ENCODE measurements at places on chromosomes 2 and 18.

DNA sequence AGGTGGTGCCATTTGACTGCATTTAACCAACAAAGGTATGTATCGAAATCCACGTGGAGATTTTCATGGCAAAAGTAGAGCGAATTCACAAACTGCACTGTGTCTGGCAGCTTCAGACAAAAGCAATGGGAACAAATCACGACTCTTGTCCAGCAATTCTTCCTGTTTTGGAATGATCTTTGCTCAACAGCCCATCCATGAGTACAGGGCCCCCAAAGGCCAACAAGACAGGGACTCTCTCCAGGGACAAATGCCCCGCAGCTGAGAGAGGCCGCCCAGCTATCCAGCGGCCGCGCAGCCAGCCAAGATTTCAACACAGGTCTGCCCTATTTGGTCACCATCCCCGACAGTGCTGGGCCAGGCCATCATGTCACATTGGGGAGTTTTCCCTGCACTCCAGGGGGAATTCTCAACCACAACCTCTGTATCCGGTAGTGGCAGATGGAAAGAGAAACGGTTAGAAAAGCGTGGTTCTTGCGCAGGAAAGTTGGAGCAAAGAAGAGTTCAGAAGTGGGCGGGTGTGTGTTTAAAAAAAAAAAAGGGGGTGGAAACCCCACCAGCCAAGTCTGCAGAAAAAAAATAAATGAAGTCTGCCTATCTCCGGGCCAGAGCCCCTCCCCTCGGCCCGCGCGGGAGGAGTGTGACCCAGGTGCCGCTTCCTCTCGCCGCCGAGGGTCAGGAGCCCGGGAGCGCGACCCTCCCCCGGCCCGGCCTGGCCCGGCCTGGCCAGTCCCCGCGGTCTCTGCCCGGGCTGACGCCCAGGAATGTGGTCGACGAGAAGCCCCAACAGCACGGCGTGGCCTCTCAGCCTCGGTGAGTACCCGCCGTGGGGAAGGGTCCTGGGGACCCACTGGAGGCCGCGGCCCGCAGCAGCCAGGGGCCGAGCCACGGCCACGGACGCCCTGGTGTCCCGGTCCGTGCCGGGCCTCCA lies at the start of gene GYPC:
Gene GYPC, plus strand, starts transcription at position 659 of the 931 bp plus-strand sequence. Its CDS starts 106 bp downstream, at position 765.
- DNase-seq = peak; percentile 31

- peak; percentile 31 for DNase-seq
Observed at GRCh38 chr2:134692499-134692898, 26.3 kb downstream of the TMEM163 start.

GRCh38 chr18:26135548-26135947 lies 1.9 kb downstream of the PSMA8 start:
- no peak for DNase-seq

DNA sequence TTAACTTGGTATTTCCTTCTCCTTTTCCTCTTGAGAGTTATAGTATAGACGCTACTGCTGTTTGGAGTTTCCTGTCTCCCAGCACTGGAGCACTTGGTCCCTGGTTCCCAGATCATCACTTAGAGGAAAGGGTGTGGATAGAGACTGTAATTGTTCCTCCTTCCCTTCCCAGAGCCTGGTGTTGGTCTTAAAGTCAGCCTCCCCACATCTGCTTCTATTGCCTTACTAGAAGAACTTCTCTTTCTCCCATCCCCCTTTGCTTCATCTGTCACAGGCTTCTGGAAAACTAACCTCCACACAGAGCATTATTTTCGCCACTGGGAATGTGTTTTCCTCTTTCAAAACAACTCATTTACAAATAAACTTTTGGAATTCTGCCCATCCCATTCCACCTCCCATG lies 131.0 kb downstream of the CCDC85A start:
- no peak for DNase-seq

GRCh38 chr2:95030496-95030895 lies 5.0 kb downstream of the MAL start:
- no peak for DNase-seq

DNA sequence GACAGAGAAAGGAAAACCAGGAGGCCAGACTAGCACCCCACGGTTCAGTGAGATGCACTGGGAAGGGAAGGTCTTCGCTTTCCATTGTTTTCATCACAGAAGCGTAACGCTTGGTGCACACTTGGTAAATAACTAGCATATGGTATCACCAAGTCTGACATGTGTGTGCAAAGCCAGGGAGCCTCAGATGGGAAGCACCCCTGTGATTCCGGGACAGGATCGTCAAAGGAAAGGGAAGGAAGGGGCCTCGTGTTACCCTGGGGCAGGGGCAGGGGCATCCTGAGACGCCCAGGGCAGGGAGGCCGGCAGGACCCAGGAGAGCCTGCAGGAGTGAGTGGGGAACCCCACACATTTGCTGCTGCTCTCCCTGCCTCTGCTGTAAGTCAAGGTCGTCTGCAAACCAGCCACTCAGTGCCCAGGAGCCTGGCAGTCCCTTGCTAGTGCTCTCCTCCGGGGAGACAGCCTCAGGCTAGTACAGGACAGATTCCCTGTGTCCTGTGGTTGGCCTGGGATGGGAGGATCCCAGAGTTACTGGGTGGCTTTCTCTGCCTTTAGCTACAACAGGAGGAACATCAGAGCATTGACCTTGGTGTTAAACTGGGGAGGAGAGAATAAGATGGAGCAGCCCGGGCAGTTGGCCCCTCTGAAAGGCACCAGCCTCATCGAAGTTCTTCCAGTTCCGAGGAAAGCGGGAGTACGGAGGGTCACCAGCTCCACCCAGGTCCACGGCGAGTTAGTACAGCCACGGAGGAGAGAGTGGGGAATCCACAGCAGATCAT lies 192.5 kb downstream of the NDUFA10 start:
- DNase-seq = no peak

- no peak for DNase-seq
Observed at GRCh38 chr18:6543330-6543908, 128.7 kb upstream of the L3MBTL4 start.

GRCh38 chr2:9648821-9649220 lies 18.0 kb upstream of the YWHAQ start:
- DNase-seq = no peak

DNA sequence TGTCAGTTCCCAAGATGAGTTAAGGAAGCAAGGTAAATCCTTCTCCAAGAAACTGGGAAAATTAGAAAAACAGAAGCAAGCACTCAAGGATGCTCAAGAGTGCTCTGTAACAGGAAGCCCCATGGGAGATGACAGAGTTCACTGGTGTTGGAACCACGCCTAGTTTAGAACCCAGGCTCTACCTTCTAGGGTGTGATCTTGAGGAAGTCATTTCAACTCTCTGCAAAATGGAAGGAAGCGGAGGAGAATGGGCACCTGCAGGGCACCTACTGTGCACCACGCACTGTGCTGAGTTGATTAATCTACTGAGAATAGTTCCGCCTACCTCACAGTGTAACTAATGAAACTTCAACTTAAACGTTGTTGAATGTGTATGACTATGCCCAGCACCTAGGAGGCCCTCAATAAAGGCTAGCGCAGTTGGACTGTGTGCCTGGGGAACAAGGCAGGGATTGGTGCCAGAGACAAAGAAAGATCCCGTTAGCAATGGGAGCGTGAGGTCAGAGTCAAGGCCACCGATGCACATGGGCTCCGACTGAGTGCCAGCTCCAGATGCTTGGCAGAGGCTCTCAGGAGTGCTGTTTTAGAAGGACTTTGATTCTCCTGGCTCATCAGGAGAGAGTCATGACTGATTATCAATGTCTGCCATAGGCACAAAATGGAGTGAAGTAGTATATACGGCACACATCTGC lies 93.7 kb downstream of the MAPK4 start:
- DNase-seq = no peak

DNA sequence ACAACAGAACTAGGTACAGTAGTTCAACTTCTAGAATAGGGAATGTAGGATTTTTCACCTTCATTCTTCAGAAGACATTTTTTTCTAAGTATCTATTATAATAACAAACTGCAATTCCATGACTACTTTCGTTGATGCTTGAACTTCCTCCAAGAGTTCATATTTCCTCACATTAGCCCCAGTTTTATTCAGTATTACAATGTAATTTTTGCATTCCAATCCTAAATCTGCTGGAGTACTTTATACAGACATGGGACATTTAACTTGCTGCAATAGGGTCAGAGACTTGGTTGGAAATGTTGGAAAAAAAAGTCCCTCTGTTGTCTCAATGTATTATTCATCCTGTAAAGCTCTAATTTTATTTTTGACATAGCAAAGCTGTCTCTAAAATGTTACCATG lies 19.6 kb upstream of the FTCDNL1 start:
- no peak for DNase-seq

DNA sequence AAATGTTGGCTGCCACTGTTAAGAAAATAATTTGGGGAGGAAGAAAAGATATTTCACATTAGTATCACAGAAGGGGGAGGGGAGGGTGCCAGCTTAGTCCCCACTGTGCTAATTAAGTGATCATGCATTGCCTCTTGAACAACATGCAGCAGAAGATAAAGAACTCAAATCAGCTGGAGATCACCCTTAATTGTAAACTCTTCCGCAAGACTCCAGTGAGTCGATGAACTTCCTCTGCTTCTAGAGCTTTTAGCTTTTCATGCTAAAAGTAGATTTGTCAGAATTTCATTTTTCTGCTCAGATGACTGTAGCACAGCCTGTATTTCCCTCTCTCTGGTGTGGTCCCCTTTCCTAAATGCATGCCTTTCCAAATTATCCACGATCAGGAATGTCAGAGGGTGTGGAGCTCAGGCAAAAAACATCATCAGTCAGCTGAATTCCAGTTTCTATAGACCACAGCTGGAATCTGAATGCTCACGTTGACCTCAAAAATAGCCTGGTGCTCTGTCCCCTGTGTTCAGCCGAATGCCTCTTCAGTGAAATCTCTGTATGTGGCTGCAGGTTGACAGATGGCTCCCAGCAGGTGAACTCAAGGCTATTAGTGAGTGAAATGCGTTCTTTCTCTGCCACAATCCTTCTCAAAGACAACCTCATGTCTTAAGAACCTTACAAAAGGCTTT lies 156.8 kb upstream of the UNC80 start:
- no peak for DNase-seq

GRCh38 chr2:101930847-101931246 lies 60.9 kb upstream of the IL1R2 start:
- no peak for DNase-seq

DNA sequence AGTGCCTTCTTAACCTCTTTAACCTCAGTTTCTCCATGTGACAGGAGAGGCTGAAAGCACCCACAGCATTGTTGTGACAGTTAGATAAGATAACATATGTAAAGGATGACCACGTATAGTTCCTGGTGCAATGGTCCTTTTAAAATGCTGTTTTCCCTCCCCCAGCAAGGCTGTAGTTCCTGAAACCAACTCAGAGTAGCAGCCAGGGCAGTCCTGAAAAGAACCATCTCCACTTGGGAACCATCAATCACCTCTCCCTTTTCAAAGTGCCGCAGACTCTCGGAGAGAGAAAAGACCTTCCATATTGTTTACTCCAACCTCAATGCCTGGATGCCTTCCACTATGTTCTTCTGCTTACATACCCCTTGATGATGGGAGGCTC lies 158.8 kb downstream of the DDX1 start:
- DNase-seq = no peak

- no peak for DNase-seq
Observed at GRCh38 chr2:15174567-15174966, 386.6 kb downstream of the NBAS start.

GRCh38 chr2:44705876-44706480 lies 235.5 kb upstream of the SIX3 start:
- DNase-seq = no peak

GRCh38 chr18:58403799-58404455 lies 225.0 kb downstream of the ALPK2 start:
- no peak for DNase-seq

DNA sequence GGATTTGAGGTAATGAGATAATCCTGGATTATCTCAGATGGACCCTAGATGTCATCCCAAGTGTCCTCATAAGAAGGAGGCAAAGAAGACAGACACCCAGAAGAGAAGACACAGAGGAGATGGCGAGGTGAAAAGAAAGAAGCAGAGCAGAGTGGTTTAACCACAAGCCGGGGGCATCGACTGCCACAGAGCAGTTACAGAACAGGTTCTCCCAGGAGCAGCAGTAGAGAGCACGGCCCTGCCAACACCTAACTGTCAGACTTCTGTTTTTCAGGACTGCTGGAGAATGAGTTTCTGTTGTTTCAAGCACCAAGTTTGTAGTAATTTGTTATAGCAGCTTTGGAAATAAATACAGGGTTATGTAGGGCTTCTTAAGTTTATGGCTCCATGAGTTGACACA lies 437.0 kb downstream of the THSD7B start:
- DNase-seq = no peak

DNA sequence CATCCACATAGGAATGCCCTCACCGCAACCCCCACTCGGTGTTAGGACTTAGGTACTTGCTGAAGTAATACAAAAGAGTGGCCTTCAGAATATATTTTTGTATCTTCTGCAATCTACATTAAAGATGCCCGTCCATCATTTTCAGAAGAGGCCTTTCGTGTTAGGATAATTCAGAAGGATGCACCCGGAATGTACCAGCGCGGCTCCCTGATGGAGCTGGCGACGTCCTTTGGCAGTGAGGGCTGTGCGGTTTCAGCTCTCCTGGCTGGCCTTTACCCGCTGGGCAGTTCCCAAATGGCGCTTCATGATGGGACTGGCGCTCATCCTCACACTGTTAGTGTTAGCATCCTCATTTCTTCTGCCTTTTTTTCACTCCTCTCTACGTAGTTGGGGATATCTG lies 15.3 kb downstream of the TWIST2 start:
- no peak for DNase-seq

- no peak for DNase-seq
Observed at GRCh38 chr2:127951026-127951425, 65.3 kb upstream of the AMMECR1L start.

DNA sequence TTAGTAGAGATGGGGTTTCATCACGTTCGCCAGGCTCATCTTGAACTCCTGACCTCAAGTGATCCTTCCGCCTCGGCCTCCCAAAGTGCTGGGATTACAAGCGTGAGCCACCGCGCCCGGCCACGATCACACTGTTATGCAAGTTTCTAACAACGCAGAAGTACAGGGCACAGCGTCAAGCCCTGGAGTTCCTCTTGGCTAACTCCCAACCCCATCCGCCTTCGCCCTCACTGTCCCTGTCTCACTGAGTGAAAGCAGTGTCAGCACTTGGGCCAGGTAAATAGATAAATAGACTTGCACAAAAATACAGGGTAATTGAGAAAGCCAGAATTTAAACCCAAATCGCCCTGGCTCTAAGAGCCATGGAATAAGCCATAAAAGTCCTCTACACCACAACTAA lies 111.7 kb downstream of the ACVR1 start:
- no peak for DNase-seq

- DNase-seq = no peak
Observed at GRCh38 chr2:60473546-60473945, 79.9 kb downstream of the BCL11A start.

DNA sequence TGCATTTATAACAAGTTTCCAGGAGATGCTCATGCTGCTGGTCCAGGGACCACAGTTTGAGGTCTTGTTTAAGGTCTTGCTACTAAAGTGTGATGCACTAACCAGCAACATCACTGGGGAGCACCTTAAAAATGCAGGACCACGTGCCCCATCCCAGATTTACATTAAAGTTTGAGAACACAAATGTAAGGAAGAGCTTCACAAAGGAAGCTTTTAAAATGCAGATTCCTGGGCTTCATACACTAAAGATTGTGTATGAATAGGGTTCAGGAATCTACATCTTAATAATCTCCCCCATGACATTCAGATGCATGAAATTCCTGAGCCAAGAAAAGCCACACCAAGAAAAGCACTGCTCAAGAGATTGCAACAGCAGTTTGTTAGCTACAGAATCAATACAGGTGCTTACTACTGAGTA lies 235.3 kb upstream of the TANK start:
- DNase-seq = no peak
